A549 (cell line): ENCODE measurements at places on chromosomes 16 and 17.
A peak's percentile ranks its signal among the peaks of the same experiment; 100 is the strongest.

DNA sequence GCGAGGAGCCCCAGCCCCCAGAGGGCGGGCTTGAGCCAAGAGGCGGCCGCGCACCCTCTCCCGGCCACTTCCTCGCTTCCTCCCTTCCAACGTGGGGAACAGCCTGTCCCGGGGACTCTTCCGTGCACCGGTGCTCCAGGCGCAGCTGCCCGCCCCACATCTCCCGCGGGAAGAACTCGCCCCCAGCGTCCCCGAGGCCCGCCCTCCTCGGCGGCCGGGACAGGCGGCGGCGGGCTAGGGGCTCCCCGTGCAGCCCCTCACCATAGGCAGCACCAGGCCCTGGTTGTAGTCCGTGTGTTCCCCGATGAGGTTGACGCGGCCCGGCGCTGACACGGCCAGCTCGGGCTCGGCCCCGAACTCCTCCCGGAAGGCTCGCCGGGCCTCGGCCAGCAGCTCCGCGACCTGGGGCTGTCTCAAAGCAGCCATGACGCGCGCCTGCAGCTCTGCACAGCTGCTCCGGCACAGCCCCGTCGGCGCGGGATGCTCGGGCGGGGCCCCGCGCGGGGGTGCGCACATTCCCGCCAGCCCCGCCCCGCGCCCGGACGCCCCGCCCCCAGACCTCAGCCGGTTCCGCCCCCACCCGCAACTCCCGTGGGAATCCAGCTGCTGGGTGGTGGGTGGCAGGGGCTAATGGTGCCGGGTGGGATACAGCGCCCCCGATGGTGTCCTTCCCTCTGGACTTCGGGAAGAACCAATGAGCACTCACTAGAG lies at the start of gene GALK1:
TSS of gene GALK1 (minus strand) at position 482 of the 711 bp plus-strand sequence. CDS start at position 426, 56 bp downstream.
- peak; percentile 81 for DNase-seq

DNA sequence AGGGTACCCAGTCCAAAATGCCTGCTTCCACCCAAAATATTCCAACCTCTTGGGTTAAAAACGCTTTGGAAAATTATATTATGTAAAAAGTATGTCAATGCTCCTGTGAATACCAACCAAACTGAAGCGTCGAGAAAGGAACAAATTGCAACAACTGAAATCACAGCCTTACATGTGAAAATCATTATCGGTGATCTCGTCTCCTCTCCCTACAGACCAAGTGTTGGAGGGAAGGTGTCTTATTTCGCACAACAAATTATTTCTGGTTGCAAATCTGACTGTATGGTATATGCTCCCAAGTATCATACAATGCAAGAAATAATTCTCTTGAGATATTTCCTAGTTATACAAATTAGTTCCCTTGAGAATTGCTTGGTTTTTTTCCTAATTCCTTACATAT lies 89.3 kb upstream of the CDYL2 start:
- no peak for DNase-seq

- DNase-seq, result no peak
Measured at GRCh38 chr17:47096343-47096742, 92.8 kb downstream of the CDC27 start.

DNA sequence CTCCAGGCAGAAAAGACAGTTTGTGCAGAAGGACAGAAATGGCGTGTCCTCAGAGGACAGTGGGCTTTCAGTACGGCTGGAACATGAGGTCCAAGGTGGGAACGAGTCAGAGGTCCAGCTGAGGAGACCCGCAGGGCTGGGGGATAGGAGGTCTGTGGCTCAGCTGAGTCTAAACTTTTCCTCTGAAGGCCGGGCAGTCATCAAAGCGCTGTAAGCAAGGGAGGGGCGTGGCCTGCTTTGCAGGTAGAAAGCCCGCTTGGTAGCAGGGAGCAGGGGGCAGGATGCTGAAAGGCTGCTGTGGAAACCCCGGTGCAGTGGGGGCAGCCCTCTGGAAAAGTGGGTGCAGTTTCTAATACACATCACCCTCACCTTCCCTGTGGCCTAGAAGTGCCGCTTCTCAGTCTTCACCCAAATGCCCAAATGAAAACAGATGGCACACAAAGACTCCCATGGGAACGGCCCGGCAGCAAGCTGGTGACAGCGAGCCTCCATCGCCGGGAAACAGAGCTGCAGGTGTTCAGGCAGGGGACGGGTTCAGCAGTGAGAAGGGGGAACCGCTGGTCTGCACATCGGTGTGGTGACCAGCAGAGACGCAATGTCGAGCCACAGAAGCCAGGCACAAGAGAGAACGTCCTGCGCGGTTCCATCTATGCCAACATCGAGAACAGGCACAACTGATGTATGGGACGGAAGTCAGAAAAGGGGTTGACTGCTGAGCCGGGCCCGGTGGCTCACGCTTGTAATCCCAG lies 12.2 kb upstream of the OSGIN1 start:
- no peak for DNase-seq

DNA sequence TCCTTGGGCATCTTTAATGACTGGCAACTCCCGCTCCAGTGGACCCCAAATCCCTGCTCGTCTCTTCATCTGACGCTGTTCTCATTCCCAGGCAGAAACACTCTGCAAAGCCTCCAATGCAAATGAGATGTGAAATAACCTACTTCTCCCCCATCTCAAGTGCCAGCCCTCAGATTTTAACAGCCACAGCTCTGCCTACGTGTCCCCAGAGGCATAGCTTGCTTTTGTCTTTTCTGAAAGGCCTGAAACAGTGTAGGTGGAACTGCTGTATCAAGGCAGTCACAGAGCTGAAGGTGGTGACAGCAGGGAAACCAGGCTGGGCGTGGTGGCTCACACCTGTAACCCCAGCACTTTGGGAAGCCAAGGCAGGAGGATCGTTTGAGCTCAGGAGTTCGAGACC lies 14.7 kb downstream of the RPH3AL start:
- DNase-seq, result no peak

GRCh38 chr16:885391-885790 lies 84.9 kb upstream of the GNG13 start:
- no peak for DNase-seq

DNA sequence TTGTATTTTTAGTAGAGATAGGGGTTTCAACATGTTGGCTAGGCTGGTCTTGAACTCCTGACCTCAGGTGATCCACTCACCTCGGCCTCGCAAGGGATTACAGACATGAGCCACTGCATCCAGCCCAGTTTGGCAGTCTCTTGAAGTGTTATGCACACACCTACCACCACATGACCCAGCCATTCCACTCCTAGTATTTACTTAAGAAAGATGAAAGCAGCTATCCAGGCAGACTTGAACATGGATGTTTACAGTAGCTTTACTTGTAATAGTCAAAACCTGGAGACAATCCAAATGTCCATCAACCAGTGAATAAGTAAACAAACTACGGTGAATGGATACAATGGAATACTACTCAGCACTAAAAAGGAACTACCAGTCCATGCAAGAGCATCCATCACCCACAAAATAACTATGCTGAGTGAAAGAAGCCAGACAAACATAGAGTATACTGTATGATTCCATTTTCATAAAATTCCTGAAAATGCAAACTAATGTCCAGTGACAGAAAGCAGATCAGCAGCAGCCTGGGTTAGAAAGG lies 37.8 kb upstream of the RASD1 start:
- peak; percentile 42 for DNase-seq

DNA sequence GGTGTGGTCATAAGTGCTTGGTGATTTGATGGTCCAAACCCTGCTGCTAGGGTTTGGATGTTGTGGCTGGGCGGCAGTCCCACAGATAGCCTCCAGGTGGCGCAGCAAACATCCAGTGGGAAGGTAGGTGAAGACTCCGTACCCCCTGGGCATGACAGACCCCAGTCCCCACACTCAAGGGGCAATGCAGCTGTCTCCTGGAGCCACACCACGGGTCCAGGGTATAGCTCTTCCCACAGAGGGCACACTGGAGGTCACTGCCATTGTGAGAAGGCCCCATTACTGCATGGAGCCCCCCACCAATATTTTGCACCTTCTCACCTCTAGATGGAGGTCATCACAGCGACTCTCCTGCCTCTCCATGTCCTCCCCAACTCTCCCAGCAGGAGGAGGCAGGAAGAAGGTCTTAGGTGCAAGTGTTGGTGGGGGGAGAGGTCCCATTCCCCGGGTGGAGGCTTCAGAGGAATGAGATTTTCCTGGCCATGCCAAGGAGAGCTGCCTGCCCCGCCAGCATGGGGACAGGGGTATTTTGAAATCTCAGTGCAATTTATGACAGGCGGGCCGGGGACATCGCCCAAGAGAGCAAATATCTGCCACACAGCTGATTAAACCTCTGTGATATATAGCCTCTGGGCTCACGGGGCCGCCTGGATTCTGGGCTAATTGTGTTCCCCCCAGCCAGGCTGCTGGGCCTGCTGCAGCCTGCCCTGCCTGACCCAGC lies 17.1 kb upstream of the C17orf113 start:
- DNase-seq, result peak; percentile 68

DNA sequence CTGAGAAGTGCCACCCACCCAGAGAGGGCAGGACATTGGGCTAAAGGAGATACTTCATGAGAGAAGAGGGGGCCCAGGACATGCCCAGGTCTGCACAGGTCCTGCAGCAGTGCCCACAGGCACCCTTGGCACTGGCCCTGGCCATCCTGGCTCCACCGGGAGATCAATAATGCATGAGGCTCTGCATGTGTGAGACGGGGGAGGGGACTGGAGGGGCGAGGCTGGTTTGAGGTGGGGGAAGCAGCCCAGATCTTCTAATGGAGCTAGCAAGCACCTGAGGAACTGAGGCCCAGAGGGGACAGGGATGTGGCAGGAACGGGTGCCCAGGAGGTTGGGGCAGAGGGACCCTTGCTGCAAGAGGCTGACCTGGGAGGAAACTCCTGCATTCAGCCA lies 567 bp downstream of the OSBPL7 start:
- no peak for DNase-seq

GRCh38 chr16:76222853-76223252 lies 54.3 kb upstream of the CNTNAP4 start:
- DNase-seq, result no peak

GRCh38 chr17:56449176-56449575 lies 144.3 kb upstream of the NOG start:
- DNase-seq, result no peak

DNA sequence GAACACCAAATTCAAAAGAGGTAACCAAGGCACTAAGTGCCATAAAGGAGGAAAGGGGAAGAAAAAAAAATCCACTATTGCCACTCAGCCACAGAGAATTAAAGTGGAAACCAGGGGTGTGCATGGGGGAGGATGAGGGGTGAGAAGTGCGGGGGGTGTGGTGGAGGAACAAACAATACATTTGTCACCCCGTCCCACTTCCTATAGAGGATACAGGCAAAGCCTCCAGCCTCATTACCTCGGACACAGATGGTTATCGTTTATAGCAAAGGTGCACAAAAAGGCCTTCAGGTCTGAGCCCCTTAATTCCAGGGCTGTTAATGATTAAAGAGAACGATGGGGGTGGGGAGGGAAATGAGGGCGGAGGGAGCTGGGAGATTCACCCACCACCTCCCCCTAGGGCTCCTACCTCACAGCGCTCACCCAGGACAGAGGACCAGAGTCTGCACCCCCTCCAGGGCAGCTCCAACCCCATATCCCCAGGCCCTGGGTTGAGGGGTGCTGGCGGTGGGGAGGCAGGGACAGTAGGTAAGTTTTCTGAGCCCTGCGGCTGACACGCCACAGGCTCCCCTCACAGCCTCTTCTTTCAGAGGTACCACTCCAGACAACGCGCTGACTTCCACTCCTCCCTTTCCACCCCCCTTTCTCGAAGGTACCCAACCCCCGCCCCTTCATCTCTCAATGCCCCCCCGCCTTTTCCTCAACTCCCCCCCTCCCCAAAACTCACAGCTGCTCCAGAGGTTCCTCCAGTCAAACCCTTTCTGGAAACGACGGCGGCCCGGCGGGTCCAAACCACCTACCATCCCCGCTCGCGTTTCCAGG lies 470 bp downstream of the DCUN1D3 start:
- DNase-seq, result no peak

DNA sequence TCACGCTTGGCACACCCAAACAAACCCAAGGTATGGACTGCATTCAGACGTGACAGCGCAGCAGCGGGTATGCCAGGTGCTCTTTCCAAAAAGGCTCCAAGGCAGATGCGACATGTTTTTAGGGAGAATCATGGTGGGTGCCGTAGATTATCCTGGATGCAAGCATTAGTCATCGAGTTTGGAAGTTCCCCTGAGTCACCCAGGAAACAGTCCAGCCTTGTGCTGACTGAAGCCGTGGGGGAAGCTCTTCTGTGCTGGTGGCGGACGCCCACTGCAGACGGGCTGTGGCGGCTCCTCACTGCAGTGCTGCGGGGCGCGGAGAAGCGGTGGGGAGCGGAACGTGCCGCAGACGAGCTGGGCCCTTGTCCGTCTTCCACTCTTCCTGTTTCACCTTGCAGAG lies 13.9 kb downstream of the JPT2 start:
- peak; percentile 86 for DNase-seq

DNA sequence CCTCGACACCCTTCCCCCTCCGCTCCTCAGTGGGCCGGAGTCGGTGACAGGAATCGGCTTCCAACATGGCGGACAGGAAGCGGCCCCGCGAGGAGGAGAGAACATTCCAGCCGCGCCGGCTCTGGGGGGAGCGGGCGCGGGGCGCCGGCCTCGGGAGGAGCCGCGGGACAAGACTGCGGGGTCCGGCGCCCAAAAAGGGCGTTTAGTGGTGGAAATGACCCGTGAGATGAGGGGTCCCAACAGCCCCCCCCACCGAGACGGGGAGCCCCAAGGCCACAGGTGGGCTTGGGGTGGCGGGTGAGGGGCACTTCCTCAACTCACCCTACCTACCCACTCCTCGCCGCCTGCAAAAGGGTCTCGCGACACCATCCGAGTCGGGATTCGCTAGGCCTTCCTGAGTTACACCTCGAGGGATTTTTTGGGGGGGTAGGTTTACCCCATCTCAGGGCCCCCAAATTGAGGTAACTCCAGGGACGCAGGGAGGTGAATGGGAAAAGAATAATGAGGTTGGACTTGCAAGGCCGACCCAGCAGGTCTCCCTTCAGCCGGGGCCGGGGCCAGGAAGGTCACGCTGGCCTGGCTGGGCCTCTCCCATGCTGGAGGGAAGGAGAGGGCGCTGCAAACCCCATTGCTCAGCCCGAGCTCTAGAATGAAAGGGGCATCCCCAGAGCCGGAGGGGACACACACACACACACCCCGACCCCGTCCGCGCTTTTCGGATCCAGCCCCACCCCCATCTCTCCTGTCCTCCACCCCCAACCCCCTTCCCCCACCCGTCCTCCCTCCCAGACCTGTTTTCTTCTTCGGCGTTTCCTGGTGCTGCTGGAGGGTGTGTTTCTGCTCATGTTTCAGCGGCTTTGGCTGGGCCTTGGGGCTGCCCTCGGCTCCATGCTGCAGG lies 707 bp downstream of the NUFIP2 start:
- DNase-seq, result peak; percentile 61

- no peak for DNase-seq
Measured at GRCh38 chr16:11278681-11279628, 2.2 kb downstream of the PRM1 start.
